Osteoblast (primary cell): ENCODE measurements at places on chromosomes 6 and 20. TPM values are rescaled to one million over a fixed set of nuclear protein-coding genes. Genes with fewer than 3 reads are reported as not detected.

STMND1 gene
- total RNA-seq = not detected in 2 replicates

DNA sequence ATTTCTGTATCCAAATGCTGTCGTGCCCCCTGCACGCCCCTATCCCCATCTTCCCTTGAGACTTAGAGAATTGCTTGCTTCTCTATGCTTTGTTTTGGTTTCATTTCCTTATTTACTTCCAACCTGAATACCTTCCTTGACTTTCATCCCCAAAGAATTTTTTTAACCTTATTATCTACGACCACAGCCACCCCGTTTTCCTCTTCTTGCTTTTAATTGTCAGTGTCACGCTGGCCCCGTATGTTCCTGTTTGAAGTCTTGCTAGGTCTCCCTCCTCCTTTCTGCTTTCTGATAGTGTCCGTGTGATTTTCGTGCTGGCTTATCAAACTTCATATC is 40.1 kb downstream of the RNF217 start:
- DNase-seq = no peak

GRCh38 chr6:71997341-71997740 is 111.0 kb downstream of the RIMS1 start:
- no peak for DNase-seq

DNA sequence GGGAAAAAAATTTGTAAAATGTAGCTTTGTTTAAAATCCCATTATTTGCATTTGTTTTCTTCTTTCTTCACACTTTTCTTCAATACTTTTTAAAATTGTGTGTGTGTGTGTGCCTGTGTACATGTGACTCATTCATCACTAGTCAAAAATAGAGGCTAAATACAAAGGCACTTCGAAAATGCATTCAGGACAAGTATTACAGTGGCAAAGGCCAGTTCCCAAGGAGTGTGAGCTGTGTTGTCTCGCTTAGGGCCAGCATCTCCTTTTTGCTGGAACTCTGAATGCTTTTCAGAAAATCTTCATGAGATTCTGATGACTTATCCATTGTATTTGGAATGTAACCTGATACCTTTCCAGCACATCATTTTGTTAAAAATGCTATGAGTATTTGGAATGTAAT is 288.5 kb upstream of the CNR1 start:
- no peak for DNase-seq

- no peak for DNase-seq
These were observed 2.3 kb downstream of the RNF144B start for GRCh38 chr6:18389479-18389878.

- no peak for DNase-seq
These were observed 152.7 kb downstream of the MACROD2 start for GRCh38 chr20:14148042-14148441.

DNA sequence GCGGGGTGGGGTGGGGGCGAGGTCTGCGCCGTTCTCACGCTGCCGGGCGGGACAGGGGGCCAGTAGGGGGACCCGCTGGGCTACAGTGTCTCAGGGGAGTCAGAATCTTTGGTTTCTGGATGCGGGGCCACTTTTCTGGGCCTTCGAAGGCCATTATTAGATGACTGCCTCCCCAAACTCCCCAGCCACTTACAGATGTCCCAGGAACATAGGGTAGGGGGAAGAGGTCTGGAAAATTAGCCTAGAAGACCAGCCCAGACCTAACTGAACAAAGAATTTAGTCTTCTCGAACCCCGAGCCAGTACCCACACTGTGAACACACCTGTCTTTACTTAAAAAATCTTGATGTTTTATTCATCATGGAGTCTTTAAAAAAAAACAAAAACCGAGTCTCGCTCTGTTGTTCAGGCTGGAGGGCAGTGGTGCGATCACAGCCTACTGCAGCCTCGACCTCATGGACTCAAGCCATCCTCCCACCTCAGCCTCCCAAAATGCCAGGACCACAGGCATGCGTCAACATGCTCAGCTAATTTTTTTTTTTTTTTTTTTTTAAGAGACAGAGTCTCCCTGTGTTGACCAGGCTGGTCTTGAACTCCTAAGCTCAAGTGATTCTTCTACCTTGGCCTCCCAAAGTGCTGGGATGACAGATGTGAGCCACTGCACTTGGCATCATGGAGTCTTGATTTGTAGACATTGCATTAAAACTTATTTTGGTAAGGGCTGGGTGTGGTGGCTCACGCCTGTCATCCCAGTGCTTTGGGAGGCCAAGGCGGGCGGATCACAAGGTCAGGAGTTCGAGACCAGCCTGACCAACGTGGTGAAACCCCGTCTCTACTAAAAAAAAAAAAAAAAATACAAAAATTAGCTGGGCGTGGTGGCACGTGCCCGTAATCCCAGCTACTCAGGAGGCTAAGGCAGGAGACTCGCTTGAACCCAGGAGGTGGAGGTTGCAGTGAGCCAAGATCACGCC is 3.3 kb upstream of the SLC29A1 start:
- no peak for DNase-seq
